ENCODE measurements at places on chromosomes 2 and 18.

- DNase-seq = no peak
These were observed 403 bp downstream of the TMEM127 start for GRCh38 chr2:96265349-96265839.

GRCh38 chr2:233936089-233936488 lies 18.9 kb downstream of the TRPM8 start:
- DNase-seq = no peak

DNA sequence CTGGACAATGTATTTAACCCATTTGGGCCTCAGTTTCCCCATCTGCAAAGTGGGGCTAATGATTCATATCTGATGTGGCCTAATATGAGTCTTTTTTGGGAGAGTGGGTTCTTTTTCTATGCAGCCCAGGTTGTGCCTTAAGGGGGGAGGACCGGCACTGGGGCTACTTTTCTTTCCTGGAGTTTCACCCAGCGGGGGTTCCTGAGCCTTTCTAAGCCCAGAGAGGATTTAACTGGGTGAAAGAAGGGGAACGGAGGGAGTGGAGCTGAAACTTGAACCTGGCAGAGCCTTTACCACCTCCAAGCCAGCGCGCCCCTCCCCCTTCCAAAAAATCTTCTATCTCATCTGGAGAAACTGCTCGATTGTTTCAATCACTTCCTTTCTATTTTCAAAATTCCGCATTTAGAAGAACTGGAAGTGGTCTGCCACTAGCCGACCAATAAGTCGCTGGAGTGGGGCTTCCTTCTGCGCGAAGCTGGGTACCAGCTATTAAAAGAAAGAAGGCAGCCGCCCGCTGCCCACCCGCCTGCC lies 205.0 kb upstream of the SMAD2 start:
- no peak for DNase-seq

DNA sequence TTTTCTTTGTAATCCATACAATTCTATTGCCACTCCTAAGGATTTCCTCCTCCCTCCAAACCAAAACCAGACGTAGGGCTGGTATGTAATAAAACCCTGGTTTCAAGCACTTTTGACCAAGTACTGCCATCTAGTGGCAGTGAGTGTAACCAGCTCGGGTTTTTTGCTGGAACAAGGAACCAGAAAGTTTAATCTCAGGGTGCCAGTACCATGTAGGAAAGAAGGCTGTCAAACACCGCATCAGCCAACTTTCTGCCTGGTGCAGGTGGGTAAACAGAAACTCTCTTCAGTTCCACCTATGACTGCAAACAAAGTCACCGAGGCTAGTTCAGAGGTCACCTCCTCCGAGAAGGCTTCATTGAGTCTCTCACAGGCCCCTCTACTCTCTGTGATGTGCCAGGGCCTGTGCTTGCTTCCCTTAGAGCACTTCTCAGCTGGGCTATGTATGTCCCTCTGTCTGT lies 10.2 kb upstream of the THNSL2 start:
- DNase-seq = peak; percentile 5

DNA sequence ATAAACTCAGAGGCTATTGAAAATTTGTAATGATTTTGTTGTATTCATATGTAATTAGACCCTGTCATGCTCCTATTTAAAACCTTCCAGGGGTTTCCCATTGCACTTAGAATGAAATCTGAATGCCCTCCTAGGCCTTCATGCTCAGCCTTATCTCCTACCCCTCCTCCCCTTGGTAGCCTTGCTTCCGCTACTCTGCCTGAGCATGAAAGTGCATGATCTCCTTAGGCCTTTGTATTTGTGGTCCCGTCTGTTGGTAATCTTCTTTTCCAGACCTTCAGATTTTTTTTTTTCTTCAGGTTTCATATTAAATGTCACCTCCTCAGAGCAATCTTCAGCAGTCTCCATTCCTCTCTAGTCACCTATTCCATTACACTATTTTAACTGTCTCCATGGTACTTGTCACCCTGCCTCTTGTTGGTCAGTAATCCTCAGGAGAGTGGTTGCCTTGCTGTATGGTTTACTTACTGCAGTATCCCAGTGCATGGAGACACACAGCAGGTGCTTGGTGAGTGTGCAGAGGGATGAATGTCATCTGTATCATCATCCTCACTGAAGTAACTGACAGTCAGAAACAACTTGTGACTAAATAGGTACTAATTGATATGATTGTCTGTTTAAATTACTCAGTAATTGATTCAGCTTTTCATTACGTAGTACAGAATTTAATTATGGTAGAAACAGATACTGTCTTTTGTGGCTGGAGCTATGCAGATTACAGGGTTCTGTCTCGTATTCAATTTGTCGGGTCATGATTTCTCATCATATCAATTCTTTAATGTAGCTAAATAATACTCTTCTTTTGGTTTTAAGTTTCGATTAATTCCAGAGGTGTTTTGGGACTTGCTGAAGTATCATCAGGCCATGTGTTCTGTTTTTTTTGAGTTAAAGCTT lies 63.9 kb downstream of the PHLPP1 start:
- DNase-seq = no peak
